Heart left ventricle (tissue), 16 donors: ENCODE measurements at places on chromosomes 16 and 17. TPM values are rescaled to one million over a fixed set of nuclear protein-coding genes. Genes with fewer than 3 reads are reported as not detected.

- no peaks in the 10 kb centered on the region for H3K36me3 ChIP-seq
- DNase-seq, result no peak
- no peak overlapping the region for H3K4me3 ChIP-seq
- no peaks in the 10 kb centered on the region for H3K4me1 ChIP-seq
- H3K27me3 ChIP-seq, result no peaks in the 10 kb centered on the region
These were observed 370.0 kb downstream of the HS3ST3B1 start for GRCh38 chr17:14670861-14671260.

DNA sequence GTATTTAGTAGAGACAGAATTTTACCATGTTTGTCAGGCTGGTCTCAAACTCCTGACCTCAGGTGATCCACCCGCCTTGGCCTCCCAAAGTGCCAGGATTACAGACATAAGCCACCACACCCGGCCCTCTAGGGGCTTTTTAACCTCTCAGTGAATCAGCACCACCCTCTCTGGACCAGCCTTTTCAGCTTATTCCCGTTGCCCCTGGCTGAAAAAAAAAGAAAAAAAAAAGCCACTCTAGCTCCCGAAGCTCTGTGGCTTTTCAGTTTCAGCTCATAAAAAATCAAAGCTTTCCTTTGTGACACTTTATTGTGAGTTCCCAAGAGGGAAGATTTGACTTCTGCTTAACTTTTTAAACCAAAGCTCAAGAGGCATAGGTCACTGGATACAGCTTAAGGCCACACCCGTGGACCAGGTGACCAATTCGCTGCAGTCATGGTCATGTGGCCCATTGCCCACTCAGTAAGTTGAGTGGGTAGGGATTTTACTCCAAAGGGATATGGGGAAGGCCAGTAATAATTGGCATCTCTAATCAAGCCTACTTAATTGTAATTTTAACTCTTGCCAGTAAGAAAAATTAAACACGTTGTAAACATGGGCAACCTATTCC is 46.6 kb upstream of the MED13 start:
- H3K4me1 ChIP-seq, result no peaks in the 10 kb centered on the region
- DNase-seq, result no peak
- H3K27me3 ChIP-seq, result no peaks in the 10 kb centered on the region
- H3K4me3 ChIP-seq, result no peak overlapping the region
- no peaks in the 10 kb centered on the region for H3K36me3 ChIP-seq
- no peak overlapping the region for H3K27ac ChIP-seq

CHST5 gene
- polyA plus RNA-seq, result 0.18 TPM

DNA sequence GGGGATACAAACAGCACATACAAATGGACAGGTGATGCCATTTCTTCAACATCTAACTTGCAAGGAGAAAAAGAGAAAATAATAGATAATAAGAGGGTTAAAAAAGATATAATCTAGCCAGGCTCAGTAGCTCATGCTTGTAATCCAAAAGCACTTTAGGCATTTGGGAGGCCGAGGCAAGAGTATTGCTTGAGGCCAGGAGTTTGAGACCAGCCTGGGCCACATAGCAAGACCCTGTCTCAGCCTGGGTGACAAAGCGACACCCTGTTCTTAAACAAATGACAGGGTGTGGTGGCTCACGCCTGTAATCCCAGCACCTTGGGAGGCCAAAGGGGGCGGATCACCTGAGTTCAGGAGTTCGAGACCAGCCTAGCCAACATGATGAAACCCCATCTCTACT is 19.3 kb downstream of the C16orf87 start:
- no peaks in the 10 kb centered on the region for H3K36me3 ChIP-seq
- no peaks in the 10 kb centered on the region for H3K4me1 ChIP-seq
- H3K27me3 ChIP-seq, result no peaks in the 10 kb centered on the region
- no peak overlapping the region for H3K4me3 ChIP-seq
- no peak for DNase-seq

- H3K27ac ChIP-seq, result no peak overlapping the region
- H3K36me3 ChIP-seq, result peaks cover 57% of the 10 kb centered on the region
- no peak for DNase-seq
- no peaks in the 10 kb centered on the region for H3K4me1 ChIP-seq
- H3K4me3 ChIP-seq, result no peak overlapping the region
- no peaks in the 10 kb centered on the region for H3K27me3 ChIP-seq
These were observed 7.4 kb downstream of the ELOB start for GRCh38 chr16:2769675-2770056.

DNA sequence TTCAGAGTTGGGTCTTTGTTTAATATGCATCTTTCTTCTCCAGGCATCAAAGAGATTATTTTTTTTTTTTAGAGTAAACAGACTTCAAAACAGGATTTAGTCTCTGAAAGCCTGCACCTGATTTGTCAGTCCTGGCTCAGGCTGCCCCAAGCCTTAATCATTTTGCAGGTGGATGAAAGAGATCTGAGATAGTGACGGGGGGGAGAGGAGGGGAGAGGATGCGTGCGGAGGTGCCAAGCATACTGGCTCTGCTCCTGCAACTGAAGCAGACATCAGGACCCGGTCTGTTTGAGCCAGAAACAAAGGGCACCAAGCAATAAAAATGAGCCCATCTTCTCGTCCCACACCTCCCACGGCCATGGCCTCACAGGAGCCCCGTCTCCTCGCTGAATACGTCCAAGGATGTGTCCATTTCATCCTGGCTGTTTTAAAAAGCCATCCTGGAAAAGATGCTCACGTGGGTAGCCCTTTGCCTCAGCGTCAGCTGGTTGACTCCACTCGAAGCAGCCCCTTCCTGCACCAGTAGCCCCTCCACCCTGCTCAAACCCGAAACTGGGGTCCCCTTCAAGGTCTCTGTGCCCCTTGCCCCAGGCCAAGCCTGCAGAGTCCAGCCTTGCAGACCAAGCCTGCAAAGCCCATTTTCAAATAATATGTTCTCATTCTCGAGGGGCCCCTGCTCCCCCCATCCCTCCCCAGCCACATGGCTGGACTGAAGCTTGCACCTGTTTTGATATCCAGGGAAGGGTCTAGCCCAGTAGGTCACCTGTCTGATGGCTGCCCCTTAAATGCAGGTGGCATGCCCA is 84.8 kb upstream of the TNRC6C start:
- no peaks in the 10 kb centered on the region for H3K36me3 ChIP-seq
- no peak overlapping the region for H3K4me3 ChIP-seq
- H3K27me3 ChIP-seq, result no peaks in the 10 kb centered on the region
- no peak overlapping the region for H3K27ac ChIP-seq
- DNase-seq, result no peak

- H3K27ac ChIP-seq, result no peak overlapping the region
- H3K36me3 ChIP-seq, result no peaks in the 10 kb centered on the region
These were observed 1.5 kb upstream of the CMIP start for GRCh38 chr16:81442916-81443687.

DNA sequence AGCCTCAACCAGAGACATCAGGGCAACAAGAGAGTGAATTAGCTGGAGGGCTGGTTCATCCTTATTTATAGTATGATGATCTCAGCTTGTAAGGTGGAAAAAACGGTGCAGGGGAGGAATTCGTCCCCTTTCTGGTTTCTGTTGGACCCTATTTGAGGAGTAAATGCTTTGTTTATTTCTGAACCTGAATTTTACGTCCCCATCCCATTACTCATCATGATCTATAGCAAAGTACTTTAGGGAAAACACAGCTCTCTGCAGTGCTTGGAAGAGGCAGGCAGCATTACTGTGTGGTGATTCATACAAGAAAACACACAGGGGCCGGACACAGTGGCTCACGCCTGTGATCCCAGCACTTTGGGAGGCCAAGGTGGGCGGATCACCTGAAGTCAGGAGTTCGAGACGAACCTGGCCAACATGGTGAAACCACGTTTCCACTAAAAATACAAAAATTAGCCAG is 8.0 kb upstream of the VAT1L start:
- H3K4me1 ChIP-seq, result no peaks in the 10 kb centered on the region
- no peaks in the 10 kb centered on the region for H3K27me3 ChIP-seq
- no peak overlapping the region for H3K27ac ChIP-seq
- no peak overlapping the region for H3K4me3 ChIP-seq

GRCh38 chr17:63998050-63998720 is at the start of gene PRR29:
TSS of gene PRR29 (plus strand) at chr17:63998351. CDS start at chr17:63998365, 14 bp downstream.
- no peaks in the 10 kb centered on the region for H3K27me3 ChIP-seq
- H3K36me3 ChIP-seq, result no peaks in the 10 kb centered on the region
- peak within 1 kb of the TSS; percentile 71 for H3K4me3 ChIP-seq
- H3K27ac ChIP-seq, result peak within 1 kb of the TSS; percentile 58

TLCD3A gene
- polyA plus RNA-seq, result 3.3 TPM

DNA sequence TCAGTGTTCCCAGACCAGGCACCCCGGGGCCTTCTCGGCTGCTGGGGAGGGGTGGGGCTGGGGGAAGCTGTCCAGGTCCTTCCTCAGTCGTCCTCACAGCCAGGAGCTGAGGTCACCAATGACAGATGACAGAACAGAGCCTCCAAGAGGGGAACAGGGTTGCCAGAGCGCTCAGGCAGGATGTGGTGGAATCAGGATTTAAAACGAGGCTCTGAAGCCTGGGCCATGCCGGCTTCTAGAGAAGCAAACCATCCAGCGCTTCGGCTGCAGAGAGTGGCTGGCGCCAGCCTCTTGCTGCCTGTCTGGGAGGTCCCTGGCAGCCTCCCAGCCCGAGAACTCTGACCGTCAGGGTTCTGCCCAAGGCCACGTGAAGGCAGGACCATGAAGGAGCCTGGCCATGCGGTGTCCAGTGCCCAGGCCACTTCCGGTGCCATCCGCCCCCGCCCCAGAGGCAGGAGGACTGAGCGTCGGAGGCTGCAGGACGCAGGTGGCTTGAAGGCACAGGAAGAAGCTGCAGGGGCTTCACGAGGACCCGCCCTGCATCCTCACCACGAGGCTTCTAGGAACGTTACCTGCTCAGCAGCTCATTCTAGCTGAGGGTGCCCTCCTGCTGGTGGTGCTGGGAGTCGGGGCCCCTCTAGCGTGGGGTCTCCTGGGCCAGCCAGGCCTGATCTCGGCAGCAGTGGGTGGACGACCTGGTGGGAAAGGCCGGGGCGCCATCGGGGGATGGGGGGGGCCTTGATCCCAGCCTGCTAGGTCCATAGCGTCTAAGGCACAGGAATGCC is 78.5 kb downstream of the KLHDC4 start:
- H3K36me3 ChIP-seq, result no peaks in the 10 kb centered on the region
- DNase-seq, result no peak
- peaks cover 65% of the 10 kb centered on the region for H3K27me3 ChIP-seq
- no peak overlapping the region for H3K4me3 ChIP-seq
